Stimulated activated naive CD4-positive, alpha-beta T cell (primary cell): ENCODE measurements at places on chromosomes 5 and 9.

GRCh38 chr9:126692759-126693427 is 79.2 kb downstream of the LMX1B start:
- no peak for DNase-seq

GRCh38 chr5:1897816-1898450 is 15.2 kb upstream of the IRX4 start:
- no peak for DNase-seq

DNA sequence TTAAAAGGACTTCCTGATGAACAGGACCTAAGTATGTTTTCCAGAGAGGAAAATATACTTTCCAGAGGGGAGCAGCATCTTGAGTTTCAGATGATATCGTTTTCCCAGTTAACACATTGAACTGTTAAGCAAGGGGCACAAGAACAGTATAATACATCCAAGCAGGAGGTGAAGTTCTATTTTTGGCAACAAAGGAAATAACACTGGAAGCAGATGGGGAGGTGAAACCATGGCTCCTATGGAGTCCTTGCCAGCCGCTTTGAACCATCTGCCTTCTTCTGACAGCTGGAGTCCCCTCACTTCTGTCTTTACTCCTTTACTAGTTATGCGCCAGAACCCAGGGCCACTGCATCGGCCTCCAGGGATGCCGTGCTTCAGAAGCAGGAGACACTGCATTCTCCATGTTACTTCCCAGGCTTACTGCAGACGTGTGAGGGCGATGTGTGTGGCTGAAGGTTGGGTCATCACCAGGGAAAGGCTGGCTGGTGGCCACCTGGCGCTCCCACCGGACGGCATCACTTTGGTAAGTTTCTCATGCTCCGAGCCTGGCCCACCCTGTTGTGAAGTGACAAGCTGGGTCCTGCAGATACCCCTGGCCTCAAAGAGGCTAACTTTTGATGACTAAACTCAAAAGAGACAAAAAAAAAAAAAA is 77.8 kb downstream of the TTLL11 start:
- DNase-seq: no peak

GRCh38 chr5:147286296-147286695 is 51.5 kb downstream of the STK32A start:
- DNase-seq: no peak

DNA sequence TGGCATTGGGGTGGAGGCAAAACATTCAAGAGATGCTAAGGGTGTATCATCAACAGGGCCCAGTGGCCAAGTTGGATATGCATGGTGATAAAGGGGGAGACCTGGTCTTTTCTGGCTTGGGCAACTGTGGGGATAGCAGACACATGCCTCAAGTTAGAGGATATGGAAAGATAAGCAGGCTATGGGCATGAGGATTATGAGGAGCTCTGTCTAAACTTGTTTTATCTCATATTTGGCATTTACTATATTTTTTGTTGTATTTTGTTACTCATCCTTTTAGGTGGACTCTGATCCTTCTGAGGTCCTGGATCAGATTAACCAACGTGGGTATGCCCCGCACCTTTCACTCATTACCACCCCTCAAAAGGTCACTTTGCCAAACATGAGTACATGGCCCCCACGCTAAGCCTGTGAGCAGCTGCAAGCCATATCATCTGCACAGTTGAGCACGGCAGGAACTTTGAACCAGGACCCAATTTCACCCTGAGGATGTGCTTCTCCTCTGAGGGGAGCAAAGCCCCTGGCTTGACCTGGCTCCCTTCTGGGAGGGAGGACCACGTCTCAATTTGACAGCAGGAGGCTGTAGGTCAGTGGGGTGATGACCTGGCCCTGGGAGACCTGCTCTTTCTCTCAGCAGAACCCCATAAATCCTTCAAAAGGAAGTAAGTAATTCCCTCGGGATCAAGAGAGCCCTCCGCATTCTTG is 71.1 kb upstream of the CD180 start:
- DNase-seq: no peak

GRCh38 chr5:74660140-74660539 is 19.6 kb upstream of the ENC1 start:
- DNase-seq: no peak

DNA sequence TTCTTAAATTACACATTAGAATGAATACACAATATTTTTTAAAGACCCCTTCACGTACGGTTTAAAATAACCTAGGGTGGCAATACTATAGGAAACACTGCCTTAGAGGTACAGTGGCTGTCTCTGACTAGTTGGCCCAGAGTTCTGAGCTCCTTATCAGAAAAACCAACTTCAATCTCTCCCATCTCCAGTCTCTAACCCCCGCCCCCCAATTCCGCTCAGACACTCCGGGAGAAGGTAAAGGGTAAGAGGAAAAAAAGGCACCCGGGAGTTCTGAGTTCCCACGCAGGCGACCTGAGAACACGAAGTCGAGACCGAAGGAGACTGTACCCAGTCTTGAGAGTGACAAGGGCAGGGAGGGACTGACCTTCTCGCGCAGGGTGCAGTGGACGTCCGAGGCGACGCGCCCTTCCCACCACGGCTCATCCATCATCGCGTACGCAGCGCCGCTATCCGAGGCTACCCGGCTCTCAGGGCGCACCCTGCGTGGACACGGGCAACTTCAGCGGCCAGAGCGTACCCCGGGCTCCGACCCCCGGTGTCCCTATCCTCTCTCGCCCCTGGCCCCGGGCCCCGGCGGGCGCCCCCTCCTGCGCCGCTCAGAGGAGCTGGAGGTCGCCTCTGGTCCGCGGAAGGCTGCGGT is 752 bp downstream of the CCNJL start:
- DNase-seq: no peak

- no peak for DNase-seq
These were observed 75.7 kb downstream of the CAMK4 start for GRCh38 chr5:111299831-111300432.

GRCh38 chr5:37665889-37666288 is 174.0 kb downstream of the GDNF start:
- no peak for DNase-seq

- no peak for DNase-seq
These were observed 1.2 kb downstream of the LHX6 start for GRCh38 chr9:122227575-122227900.

- peak; percentile 32 for DNase-seq
These were observed 709 bp downstream of the UAP1L1 start for GRCh38 chr9:137077758-137078693.

DNA sequence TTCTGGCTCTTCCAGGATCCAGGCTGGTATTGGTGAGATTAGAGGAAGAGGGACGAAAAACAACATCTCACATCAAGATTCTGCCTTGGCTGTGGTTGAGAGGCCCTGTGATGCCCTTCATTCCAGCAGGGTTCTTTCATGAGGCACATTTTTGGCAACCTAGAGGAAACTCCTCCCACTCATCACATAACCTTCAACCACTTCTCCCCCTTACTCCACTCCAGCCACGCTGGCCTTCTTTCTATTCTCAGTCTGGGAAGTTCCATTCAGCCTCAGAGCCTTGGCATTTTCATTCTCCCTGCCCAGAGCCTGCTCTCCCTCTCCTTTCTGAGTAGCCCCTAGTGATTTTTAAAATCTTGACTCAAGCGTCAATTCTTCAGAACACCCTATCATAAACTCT is 337.5 kb downstream of the ZSWIM6 start:
- DNase-seq: no peak

- no peak for DNase-seq
These were observed 10.3 kb upstream of the CRHBP start for GRCh38 chr5:76942581-76942980.

GRCh38 chr5:167816354-167816753 is 475.1 kb upstream of the WWC1 start:
- DNase-seq: no peak

GRCh38 chr9:121584421-121584820 is 67.0 kb upstream of the DAB2IP start:
- no peak for DNase-seq

GRCh38 chr9:120109242-120109641 is 470.7 kb downstream of the CDK5RAP2 start:
- no peak for DNase-seq

DNA sequence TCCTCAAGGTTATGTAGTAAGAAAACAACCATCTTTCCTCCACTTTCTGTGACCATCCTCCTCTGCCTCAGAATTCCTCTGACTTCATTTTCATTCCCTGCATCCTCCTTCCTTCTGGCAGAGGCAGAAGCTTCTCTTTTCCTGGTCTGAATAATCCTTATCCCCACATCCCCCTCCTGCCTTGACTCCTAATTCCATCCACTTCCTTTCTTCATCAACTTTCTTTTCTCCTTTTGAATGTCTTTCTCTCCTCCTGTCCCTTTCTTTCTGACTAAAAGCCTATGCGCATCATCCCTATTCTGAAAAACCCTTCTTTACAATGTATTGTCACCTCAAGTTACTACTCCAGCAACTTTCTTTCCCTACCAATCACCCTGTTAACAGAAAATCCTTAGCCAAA is 79.0 kb downstream of the CDO1 start:
- DNase-seq: no peak

DNA sequence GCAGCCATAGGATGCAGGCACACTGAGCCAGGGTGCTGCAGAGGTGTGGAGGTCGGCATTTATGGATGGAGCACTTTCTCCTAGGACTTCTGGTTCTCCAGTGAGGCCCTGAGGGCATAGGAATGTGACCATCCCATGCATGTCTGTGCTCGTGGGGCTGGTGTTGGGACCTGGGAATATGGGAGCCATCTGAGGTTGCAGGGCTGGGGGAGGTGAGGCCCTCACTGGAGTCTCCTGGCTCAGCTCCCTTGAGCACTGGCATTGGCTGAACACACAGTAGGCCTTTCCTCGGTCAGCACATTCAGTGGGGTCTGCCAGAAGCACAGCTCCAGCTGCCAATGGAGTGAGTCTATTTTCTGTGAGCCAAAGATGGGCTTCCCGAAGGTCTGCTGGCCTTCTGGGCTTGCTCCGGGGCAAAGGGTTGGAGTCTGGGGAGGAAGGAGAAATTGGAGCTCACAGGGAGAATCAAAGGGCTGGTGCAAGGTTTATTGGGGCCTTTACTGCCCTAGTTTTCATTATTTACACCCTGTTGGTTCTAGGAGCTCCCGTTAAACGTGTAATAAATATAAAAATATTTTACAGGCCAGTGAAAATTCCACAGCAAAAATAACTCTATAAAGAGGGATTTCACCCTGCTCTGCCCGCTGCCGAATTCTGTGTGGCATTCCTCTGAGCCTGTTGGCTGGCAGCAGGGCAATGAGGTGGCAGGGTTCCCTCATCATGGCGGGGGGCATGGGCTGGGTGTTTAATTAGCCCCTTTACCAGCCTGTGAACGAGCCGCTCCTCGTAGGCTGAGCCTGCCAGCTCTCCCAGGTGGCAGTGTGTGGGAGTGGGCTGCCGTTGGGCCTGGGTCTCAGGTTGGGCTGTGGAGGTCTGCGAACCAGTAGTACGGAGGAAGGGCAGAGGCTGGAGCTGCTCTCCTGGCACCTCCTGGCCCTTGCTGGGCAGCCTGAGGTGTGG is 31.6 kb upstream of the PITX1 start:
- no peak for DNase-seq

DNA sequence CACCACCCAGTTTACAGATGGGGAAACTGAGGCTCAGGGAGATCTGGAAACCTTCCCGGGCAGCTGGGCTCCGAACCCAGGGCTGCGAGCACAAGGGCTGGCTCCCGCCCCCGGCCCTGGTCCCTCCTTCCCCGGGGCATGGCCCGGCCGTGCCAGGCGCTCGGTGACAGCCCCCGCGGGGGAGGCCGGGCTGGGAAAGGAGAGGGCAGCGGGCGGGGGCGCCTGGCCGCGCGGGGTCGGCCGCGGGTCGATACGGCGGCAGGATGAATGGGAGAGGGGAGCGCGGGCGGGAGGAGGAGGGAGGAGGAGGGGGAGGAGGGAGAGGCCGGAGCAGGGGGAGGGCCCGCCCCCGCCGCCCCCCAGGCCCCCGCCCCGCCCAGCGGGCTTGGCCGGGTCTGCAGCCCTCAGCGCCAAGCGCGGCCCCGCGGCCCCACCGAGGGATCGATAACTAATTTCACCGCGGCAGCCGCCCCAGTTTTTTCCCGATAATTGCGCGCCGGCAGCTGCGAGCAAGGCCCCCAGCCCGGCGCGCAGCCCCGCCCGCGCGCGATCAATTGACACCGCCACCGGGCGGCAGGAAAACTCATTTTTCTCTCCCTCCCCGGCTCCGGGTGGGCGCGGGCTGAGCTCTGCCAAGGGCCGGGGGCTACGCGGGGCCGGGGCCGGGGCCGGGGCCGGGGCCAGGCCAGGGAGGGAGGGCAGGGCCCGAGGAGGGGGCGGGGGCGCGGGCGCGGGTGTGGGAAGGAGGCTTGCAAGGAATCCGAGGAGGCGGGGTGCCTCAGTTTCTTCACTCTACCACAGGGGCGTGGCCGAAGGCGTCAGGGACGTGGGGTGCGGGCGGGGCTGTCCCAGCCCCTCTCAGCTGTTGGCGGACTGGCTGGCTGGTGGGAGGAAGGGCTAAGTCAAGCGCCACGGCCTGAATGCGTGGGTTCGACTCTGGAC is 52.1 kb downstream of the C9orf50 start:
- DNase-seq: peak; percentile 7

GRCh38 chr5:90440644-90441043 is 31.1 kb upstream of the CETN3 start:
- DNase-seq: no peak

- DNase-seq: no peak
These were observed 252.5 kb downstream of the NTRK2 start for GRCh38 chr9:84922051-84922450.

GRCh38 chr5:77337686-77338085 is 127.2 kb downstream of the PDE8B start:
- DNase-seq: no peak

GRCh38 chr9:136807281-136808074 is at the start of gene RABL6:
Gene RABL6, plus strand, starts transcription at chr9:136807948. Its CDS starts 249 bp downstream, at chr9:136808197.
- peak; percentile 73 for DNase-seq

DNA sequence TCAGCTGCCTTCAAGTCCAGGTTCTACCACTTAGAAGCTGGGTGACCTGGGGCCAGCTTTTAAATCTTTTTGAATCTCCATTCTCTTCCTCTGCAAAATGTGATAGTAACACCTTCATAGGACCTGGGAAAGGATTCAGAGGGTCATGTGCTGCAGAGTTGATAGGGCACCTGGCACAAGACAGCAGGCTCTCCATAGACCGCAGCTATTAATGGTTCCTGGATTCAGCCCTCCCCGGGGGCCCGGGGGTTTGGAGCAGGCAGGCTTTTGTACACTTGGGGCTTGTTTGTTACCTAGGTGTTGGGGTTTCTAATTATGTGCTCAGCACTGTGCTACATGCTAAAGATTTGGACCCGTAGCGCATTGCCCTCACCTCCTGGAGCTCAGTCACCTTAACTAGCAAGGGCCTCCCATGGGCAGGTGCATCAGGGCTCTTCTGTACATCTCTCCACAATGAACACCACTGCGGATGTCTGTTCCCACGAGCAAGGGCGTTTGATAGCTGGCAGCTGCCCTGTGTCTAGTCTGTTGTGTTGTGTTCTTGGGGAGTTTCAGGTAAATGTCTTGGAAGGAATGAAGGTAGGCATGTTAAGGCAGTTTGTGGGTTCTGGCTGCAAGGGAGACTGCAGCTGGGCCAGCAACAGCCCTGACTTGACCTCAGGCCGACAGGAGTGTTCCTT is 12.1 kb downstream of the PRRC2B start:
- no peak for DNase-seq

GRCh38 chr9:115957585-115957984 is 196.0 kb upstream of the PAPPA start:
- no peak for DNase-seq

- peak; percentile 86 for DNase-seq
These were observed 393 bp downstream of the SH3GLB2 start for GRCh38 chr9:129027685-129028191.

- no peak for DNase-seq
These were observed 75.4 kb downstream of the NREP start for GRCh38 chr5:111681414-111682120.
